ENCODE measurements at places on chromosomes 5 and 9.

GRCh38 chr5:176775409-176775808 is 35.0 kb upstream of the UNC5A start:
- no peak for DNase-seq

DNA sequence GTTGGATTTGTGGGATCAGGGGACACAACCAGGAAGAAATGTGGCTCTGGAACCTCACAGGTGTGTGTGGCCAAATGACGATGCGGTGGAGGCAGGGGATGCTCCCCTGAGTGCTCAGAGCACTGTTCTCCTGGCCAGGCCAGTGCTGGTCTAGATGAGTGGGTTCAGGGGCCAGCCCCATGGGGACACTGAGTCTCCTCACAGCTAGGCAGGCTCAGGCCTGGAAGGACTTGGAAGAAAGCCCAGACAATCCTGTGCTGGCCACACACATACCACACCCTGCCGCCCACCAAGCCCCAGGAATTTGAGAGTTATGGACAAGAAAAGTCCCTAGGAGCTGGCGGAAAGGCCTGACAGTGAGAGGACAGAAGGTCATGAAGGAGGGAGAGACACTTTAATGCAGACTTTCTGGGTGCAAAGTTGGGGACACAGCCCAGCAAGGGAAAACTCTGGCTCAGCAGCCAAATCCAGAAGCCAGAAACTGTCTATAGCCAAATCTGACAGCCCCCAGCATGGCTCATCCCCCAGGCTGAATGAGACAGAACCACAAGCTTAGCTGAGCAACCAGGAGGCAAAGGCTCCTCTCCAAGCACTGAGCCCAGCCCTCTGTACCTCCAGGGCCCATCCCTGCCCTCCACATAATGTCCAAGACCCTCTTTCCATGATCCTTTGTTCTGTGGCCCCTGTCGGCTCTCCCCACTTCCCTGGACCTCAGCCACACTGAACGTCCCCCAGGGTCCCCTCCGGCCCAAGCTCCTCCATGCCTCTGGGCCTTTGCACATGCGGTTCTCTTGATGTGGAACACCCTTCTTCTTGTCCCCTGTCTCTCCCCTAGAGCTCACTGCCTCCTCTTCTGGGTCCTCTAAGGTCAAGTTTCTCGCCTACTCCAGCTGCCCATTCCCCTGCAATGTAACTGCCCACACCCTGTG is 22.4 kb downstream of the LHX6 start:
- no peak for DNase-seq

DNA sequence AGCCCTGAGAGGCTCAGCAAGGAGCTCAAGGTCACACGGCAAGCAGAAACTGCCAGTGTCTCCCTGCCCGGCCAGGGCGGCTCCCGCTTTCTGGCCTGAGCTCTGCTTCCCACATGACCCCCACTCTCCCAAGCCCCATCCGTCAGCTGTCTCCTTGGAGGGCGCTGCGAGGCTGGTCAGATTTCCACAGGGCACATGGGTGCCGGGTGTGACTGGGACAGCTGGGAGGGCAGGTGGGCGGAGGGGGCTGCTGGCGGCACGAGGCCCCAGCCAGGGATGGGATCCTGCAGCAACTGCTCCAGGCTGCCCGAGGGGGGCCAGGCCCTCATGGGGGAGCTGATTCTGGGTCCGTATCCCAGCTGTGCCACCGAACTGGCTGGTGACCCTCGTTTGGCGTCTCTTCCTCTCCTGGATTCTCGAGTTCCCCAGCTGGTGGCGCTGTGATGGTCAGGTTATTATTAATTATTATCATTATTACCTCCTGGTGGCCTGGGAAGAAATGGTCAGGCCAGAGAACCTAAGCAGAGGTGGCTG is 12.9 kb upstream of the WDR38 start:
- no peak for DNase-seq

GRCh38 chr5:167802755-167803431 is 488.6 kb upstream of the WWC1 start:
- no peak for DNase-seq

- DNase-seq: no peak
Observed at GRCh38 chr9:104675611-104676010, 18.7 kb upstream of the OR13D1 start.

- DNase-seq: no peak
Observed at GRCh38 chr5:98780390-98780789, 6.9 kb downstream of the RGMB start.

GRCh38 chr5:36623832-36624231 is 17.4 kb downstream of the SLC1A3 start:
- DNase-seq: no peak

GRCh38 chr9:121589986-121590385 is 61.4 kb upstream of the DAB2IP start:
- DNase-seq: no peak

DNA sequence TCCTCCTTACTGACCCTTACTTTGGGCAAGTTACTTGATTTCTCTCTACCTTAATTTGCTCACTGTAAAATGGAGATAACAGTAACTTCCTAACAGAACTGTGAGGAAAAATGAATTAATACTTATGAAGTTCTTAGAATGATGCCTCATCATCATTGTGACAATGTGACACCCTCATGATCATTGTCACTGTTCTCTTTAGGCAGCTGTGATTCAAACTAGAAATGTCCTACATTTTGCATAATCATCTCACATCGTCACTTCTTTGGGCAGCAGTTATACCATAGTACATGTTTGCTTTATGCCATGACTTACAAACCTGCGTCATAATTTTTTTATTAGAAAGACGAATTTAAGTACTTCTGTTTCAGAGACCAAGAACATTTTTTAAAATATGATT is 9.7 kb downstream of the SLC30A5 start:
- DNase-seq: no peak

- no peak for DNase-seq
Observed at GRCh38 chr9:37919246-37919955, 15.5 kb upstream of the SLC25A51 start.

DNA sequence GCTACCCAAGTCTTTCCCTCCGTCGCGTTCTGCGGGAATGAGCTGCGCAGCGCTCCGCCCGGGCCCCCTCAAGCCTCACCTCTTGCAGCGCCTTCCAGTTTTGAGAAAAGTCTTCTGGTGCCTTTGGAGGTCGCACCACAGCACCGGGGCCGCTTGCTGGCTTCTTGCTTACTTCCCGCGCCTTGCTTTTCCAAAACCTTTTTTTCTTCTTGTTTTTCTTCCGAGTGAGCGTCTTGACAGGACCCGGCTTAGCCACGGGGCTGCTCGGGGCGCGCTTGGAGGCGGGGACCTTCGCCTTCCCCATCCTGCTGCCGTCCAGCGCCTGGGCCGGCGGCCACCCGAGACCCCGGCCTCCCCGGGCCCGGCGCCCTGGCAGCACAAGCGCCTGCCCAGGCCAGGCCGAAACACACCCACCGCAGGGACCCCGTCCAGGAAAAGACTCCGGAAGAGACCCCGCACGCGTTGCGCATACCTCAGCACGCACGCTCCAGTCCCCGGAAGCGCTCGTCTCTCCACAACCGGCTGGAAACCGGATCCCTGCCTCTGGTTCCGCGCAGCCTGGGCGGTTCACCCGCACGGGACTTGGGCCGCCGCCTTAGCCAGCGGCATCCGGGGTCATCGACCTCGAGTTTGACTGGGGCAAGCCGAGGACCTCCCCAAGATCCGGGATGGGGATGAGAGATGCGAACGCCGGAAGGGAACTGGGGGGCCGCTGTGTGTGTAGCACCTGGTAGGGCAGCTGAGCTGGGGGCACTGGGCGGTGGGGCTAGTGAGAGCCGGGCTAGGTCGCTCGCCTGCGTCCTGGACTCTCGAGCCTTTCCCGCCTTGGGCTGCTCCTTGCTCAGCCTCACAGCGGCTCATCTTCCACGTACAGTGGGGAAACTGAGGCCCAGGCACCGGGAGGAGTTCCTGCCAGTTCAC is at the start of gene REXO4:
REXO4 (minus strand) TSS at position 470 of the 921 bp plus-strand sequence; CDS start at position 304, 166 bp downstream.
- DNase-seq: peak; percentile 78

DNA sequence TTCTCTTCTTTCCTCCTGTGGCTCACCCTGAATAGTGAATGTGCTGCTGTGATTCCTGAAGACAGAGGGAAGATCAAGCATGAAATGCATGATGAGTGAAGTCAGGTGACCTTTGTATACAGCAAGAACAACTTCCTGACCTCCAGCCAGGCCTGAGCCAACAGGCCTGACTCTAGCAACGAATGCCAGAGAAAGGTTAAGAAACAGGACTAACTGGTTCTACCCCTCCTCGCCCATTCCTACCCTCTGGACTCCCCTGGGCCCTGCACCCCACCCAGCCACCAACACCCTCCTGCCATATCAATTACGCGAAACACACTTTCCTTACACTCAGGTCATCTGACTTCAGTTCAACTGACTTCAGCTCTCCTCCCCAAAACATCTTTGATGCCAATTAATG is 4.9 kb downstream of the SUSD1 start:
- DNase-seq: no peak

DNA sequence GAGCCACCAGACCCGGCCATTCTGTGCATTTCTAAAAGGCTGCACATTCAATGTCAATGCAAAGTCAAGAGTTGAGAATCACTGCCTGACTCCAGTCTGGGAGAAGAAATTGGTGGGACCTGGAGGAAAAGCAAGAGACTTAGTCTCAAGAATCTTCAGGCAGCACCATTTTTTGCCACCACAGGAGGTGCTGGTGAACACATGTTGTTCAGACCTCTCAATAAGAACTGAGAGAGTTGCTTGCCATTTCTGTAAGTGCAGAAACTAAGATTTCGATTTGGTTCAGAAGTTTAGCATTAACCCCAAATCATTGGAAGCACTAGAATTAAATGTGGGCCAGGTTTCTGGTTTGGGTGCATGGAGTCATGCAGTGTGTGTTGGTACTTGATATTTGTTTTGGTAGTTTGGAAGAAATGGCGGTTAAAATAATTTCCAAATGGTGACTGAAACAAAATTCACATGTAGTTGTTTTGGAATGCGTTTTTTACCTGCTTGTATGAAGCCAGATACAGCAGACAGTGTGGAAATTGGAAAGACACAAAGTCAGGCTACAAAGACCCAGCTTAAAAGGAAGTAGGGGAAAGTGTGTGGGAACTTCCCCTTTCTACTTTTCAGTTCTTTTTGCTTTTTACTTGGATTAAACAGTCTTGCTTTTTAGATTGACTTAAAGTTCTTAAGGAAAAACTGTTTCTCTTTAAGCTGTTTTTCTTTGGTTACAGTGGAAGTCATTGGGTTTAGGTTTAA is 20.4 kb downstream of the PDE8B start:
- no peak for DNase-seq

- no peak for DNase-seq
Observed at GRCh38 chr9:14907360-14907685, 2.9 kb downstream of the FREM1 start.

DNA sequence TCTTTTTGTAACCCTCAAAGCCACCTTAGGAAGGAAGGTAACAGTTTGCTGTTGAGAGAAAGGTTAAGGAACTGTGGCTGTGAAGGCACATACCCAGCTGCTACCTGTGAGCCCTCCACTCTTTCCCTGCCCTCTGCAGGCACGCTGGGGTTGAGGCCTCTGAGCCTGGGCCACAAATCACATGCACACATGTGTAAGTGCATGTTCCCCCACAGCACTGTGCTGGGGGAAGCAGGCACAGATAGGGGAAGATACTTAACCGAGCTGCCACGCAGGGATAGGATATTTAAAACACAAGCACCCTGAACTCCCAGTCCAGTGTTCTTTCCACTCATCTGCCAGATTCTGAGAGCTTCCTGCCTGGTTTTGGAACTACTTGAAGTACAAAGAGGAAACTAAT is 18.1 kb downstream of the LARP1 start:
- no peak for DNase-seq

GRCh38 chr5:7886849-7887475 is 18.0 kb downstream of the MTRR start:
- DNase-seq: no peak

- DNase-seq: no peak
Observed at GRCh38 chr5:142922223-142922952, 152.2 kb downstream of the ARHGAP26 start.

GRCh38 chr5:178107756-178108310 is 5.5 kb upstream of the N4BP3 start:
- no peak for DNase-seq
